ENCODE measurements at places on chromosomes 4 and X.

GRCh38 chr4:111013846-111014245, 391.0 kb upstream of the PITX2 start:
- DNase-seq, result no peak

DNA sequence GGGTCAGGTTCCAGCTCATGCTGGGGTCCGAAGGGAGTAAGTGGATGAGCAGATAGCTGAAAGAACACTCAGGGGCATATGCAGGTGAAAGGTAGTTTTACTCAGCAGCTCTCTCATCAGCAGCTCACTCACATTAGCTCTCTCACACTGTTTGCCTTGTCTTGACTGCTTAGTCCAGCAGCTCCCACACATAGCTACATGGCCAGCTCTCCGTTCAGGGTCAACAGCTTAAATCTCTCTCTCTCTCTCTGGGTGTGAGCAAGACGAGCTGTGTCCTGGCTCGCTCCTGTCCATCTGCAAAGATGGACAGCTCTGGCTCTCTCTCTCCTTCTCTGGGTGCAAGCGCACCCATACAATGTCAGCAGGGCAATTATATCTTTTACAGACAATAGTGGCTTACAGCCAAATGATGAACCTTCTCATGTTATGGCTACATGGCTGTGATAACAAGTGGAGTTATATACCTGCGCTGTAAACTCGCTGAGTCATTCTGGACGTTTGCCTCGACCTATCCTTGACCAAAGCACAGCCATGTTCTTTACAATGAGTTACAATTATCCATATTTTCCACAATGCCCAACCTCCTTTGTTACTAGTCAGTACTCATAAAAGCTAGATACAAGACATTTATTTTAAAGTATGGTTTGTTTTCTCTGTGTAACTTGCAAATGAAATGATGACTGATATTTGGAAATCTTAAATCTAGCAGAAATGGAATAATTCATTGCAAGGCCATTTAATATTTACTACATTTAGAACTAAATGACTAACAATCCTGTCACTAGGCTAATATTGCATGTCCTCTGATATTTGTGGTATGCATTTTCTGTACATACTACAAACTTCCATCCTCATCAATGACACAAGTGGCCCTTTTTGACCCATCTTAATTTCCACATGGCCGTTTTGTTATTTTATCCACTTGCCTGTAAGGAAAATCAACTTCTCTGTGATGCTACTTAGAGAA, 9.3 kb downstream of the PAPSS1 start:
- DNase-seq, result no peak

DNA sequence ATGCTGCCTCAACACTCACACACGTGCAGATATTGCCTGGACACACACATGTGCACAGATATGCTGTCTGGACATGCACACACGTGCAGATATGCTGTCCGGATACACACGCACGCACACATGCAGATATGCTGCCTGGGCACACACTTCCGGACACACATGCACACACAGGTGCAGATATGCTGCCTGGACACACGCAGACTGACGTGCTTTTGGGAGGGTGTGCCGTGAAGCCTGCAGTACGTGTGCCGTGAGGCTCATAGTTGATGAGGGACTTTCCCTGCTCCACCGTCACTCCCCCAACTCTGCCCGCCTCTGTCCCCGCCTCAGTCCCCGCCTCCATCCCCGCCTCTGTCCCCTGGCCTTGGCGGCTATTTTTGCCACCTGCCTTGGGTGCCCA, 14.7 kb downstream of the FGFRL1 start:
- peak; percentile 31 for DNase-seq

- DNase-seq, result no peak
Measured at GRCh38 chrX:110268886-110269285, 49.0 kb downstream of the AMMECR1 start.

GRCh38 chr4:86376850-86377249, 17.0 kb upstream of the MAPK10 start:
- DNase-seq, result no peak

DNA sequence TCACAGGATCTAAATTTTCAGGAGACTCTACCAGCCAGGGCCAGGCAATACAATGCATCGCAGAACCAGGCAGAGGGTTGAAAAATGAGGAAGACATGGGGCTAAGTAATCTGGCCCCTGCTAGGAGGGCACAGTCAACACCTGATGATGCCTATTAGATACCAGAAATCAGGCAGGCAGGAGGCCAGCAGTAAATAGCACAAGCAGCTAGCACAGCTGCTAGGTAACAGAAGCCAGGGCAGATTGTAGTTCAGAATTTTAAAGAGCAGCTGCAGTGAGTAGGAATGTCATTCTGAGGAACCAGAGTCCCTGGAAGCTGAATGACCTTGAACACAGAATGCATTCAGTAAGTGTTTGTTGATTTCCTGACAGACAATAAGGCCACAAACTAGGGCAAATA, 38.8 kb upstream of the TRPC5OS start:
- DNase-seq, result no peak

GRCh38 chr4:108774809-108775530, 12.1 kb upstream of the ETNPPL start:
- no peak for DNase-seq

DNA sequence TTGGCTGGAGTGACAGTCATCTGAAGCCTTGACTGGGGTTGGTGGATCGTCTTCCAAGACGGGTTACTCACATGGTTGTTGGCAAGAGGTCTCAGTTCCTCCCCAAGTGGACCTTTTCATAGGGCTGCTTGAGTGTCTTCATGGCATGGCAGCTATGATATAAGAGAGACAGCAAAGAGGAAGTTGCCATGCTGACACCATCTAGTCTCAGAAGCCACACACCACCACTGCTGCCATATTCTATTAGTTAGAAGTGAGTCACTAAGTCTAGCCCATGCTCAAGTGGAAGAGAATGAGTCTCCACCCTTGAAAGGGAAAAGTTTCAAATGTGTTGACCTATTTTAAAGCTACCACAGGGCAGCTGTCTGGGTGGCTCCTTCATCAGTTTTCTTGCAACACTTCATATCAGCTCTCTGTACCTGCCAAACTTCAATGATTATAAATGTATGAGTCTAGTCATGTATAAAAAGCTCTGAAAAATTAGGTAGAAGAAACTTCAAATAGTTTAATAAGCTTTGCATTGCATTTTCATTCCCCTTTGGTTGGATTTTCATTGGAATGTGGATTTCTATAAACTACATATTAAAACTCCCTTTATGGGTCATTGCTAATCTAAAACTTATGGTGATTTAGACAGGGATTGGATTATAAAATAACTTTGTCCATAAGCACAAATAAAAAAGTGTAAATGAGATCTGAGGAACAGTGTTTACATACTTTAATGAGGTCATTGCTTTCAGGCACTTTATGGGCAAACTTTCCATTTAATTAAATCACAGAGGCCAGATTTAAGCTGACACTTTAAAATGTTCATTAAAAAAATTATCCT, 68.0 kb upstream of the ATXN3L start:
- DNase-seq, result no peak

DNA sequence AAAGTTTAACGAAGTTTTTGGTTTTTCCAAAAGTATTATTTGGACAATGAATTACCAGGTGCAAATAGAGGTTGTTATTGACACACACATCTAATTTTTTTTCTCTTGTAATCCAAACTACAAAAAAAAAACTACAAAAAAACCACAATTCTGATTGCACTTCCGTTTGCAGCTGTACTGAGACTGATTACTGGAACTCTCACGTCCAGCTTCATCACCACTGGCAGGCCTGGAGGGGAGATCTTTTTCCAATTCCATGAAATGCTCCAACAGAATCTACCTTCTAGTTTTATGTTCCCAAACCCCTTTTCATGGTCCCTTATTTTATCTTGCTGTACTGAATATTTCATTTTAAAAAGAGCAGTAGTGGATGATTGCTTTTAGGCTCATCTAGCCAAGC, 1118.3 kb downstream of the C4orf33 start:
- DNase-seq, result no peak

- DNase-seq, result no peak
Measured at GRCh38 chr4:4320951-4321714, 31.1 kb downstream of the ZBTB49 start.

GRCh38 chr4:159390648-159391047, 287.8 kb downstream of the RAPGEF2 start:
- DNase-seq, result no peak

DNA sequence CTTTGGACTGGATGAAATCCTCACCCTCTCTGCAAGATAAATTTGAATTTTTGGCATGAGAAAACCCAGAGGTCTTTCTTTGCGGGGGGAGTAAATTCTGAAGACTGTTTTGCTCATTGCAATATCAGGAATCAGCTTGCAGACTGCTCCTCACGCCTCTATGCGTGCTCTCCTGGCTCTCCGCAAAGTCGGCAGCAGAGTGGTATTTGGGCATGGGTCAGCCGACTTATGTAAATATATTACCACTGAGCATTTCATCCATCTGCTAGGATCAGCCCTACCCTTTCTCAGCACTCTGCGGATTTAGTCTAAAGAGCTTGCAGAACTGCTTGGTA, 288.0 kb downstream of the ASMT start:
- DNase-seq, result no peak

DNA sequence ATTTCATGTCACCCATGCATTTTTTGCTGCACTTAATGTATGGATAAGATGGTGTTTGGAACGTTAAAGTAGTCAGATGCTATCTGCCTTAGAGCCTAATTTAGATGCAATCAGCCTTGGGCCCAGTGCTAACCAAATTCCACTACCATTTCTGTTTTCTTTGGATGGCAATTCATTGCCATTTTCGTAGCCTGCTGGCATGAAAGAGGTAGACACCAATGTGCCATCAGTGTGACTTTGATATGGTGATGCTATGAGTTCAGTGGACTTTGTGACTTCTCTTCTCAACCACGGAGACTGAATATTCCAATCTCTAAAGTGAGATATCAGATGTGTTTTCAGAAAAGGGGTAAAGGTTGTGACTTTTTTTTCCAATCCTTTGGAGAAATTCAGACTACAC, 1.5 kb downstream of the ETFDH start:
- DNase-seq, result no peak

DNA sequence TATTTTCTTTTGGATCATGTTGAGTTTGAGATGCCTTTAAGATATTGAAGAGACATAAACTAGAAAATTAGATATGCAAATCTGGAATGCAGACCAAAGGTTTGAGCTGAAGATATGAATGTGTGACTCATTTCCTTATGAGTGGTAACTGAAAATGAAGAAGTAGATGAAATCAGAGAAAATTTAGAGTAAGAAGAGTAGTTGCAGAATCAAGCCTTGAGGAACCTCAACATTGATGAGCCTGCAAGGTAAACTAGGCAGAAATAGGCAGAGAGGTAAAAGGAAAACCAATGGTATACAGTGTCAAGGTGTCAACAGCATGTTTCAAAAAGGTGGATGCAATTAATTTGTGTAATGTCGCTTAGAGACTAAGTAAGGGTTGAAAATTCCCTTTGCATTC, 142.8 kb downstream of the MOSPD2 start:
- DNase-seq, result no peak

DNA sequence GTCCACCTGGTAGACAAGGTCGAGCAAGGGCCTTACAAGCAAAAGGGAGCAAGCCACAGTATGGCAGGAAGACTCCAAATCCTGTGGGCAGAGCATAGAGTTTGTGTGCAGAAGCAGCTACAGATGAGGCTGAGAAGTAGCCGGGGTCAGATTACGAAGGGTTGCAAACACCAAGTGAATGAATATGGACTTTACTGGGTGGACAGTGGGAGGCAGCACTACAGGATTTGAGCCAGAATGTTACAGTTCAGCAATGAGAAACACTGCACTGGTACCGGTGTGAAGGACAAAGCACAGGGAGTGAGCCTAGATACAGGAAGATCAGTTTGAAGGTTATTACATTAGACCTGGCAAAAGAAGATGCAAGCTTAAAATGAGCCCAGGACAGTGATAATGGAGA, 46.1 kb upstream of the HOPX start:
- no peak for DNase-seq

- no peak for DNase-seq
Measured at GRCh38 chr4:24611575-24611974, 27.2 kb upstream of the DHX15 start.

GRCh38 chr4:108143515-108143914, 25.2 kb downstream of the LEF1 start:
- no peak for DNase-seq

DNA sequence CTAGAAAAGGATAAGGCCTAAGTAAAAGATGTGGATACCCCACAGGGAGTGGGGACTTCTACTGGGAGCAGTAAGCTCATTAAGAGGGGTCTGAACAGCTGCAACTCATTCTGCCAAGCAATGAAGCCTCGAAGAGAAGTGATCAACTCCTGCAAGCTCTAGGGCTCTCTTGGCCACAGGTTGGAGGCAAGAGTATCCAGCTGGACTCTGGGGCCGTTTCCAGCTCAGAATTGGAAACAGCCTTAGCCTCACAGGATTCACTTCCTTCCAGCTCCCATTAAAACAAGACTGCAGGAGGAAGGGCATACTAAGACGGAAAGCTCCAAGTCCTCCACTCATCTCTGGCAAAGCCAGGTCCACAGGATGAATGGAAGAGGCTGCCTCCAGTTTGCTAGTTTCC, 126.3 kb downstream of the ATG4A start:
- no peak for DNase-seq

GRCh38 chr4:109359040-109359646, 56.7 kb upstream of the COL25A1 start:
- no peak for DNase-seq

DNA sequence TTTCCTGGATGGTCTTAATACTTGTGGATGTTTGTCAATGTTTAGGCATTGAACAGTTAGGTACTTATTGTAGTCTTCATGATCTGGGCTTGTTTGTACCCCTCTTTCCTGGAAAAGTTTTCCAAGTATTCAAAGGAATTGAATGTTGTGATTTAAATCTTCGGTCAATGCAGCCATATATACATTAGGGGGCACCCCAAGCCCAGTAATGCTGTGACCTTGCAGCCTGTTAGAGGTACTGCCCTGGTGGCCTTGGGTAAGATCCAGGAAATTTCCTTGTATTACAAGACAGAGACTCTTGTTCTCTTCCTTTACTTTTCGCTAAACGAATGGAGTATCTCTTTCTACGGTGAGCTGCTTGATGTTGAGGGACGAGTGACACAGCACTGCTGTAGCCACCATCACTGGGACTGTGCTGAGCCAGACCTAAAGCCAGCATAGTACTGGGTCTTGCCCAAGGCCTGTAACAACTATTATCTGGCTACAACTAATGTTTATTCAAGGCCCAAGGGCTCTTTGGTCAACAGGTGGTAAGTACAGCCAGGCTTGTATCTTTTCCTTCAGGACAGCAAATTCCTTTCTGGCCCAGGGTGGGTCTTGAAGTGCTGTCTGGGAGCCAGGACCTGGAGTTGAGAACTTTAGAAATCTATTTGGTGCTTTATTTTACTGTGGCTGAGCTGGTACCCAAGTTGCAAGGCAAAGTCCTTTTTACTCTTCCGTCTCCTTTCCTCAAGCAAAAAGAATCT, 118.3 kb upstream of the ATOH1 start:
- DNase-seq, result no peak

Data from stimulated activated CD4-positive, alpha-beta T cell treated with anti-CD3 and anti-CD28 coated beads, TNF-alpha, amount 100 ng/mL, for 1 hour (primary cell).